Pancreas (tissue), 10 donors: ENCODE measurements at places on chromosomes 11 and 22. TPM values are rescaled to one million over a fixed set of nuclear protein-coding genes. Genes with fewer than 3 reads are reported as not detected.

GRCh38 chr11:13033760-13034533 is 24.8 kb downstream of the RASSF10 start:
- H3K27me3 ChIP-seq = no peaks in the 10 kb centered on the region
- H3K4me1 ChIP-seq = no peaks in the 10 kb centered on the region
- no peak for DNase-seq
- no peak overlapping the region for H3K4me3 ChIP-seq
- no peaks in the 10 kb centered on the region for H3K36me3 ChIP-seq

DNA sequence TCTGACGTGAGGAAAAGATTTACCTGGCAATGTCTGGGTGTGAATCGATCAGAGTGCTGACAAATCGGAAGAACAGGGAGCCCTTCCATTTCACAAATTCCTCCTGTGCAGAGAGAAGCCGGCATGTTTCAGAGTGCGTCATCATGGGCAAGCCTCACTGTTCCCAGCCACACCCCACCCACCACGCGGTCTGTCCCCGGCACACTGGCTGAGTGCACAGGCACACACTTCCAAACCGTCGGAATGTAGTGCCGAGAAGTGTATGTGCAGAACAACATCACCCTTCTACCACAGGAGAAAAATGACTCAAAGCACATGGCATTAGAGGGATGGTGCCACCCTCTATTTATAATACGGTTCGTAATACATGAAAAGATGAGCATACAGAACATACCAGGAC is 47.5 kb downstream of the NCAPD3 start:
- H3K27ac ChIP-seq = no peak overlapping the region
- no peaks in the 10 kb centered on the region for H3K27me3 ChIP-seq
- no peaks in the 10 kb centered on the region for H3K4me1 ChIP-seq

GRCh38 chr11:110141812-110142211 is 48.6 kb downstream of the ZC3H12C start:
- H3K4me1 ChIP-seq = no peaks in the 10 kb centered on the region
- no peaks in the 10 kb centered on the region for H3K27me3 ChIP-seq
- no peak for DNase-seq

- H3K27ac ChIP-seq = no peak overlapping the region
- no peaks in the 10 kb centered on the region for H3K4me1 ChIP-seq
- no peak overlapping the region for H3K4me3 ChIP-seq
- H3K27me3 ChIP-seq = no peaks in the 10 kb centered on the region
- peaks cover 12% of the 10 kb centered on the region for H3K36me3 ChIP-seq
- DNase-seq = no peak
Measured at GRCh38 chr11:2663915-2664314, 35.9 kb downstream of the KCNQ1OT1 start.

- no peaks in the 10 kb centered on the region for H3K27me3 ChIP-seq
- H3K4me1 ChIP-seq = no peaks in the 10 kb centered on the region
- no peak for DNase-seq
- no peak overlapping the region for H3K27ac ChIP-seq
- H3K4me3 ChIP-seq = no peak overlapping the region
Measured at GRCh38 chr11:122229481-122230384, 113.7 kb upstream of the BLID start.

DNA sequence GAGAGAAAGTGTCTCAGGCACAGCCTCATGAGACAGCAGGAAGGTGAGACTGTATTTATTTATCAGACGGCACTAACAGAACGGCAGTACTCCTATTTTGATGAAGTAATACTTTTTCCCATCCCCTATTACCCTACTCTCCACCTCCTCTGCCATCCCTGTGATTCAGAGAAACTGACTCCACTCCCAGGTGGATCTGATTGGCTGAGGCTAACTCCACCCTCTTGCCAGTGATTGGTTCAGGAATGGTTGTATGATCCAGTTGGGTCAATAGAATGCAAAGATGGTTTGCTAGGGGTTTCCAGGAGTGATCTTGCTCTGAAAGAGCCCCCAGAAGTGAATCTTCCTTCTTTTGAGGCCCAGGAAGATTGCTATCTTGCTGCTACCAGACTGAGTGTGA is 65.9 kb upstream of the RCN1 start:
- no peaks in the 10 kb centered on the region for H3K36me3 ChIP-seq
- H3K4me1 ChIP-seq = no peaks in the 10 kb centered on the region
- no peak for DNase-seq
- no peak overlapping the region for H3K4me3 ChIP-seq
- no peak overlapping the region for H3K27ac ChIP-seq

DNA sequence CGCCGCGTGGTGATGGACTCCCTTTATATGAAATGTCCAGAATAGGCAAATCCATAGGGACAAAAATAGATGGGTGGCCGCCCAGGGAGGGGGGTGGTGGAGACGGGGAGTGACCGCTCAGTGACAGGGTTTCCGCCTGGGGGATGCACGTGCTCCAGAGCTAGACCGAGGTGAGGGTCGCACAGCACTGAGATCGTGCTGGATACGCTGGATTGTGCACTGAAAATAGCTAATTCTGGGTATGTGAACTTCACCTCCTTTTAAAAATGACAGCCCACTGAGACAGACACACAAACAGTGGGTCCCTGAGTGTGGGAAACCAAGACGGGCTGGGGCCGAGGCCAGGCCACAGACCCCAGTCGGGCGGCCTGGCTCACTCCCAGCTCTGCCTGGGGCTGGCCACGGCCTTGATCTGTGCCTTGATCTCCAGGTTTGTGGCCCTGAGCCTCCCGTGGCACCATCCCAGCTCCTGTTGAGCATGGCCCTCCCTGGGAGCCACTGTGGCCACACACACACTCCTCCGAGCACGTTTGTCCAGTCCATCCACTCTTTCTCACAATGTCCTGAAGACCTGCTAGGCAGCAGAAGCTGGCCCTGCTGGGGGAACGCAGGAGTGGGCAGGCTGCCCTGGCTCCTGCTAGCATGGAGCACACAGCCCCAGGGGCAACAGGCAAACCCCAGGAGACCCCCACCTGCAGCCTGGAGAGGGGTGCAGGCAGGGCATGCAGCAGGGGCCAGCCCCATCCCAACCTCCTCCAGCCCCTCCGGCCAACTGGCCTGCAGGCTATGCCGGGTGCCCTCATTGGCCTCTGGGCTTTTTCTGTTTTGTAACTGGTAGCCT is 41.0 kb upstream of the TH start:
- no peaks in the 10 kb centered on the region for H3K27me3 ChIP-seq
- no peaks in the 10 kb centered on the region for H3K36me3 ChIP-seq
- peaks cover 12% of the 10 kb centered on the region for H3K4me1 ChIP-seq
- H3K27ac ChIP-seq = no peak overlapping the region
- DNase-seq = no peak

- peak overlapping the region; percentile 97 for H3K4me3 ChIP-seq
- no peak for DNase-seq
- H3K27ac ChIP-seq = peak overlapping the region; percentile 95
- peaks cover 3% of the 10 kb centered on the region for H3K4me1 ChIP-seq
Measured at GRCh38 chr11:33040033-33040861, 875 bp downstream of the TCP11L1 start.

GRCh38 chr11:125063429-125064043 is 431 bp downstream of the SLC37A2 start:
- no peaks in the 10 kb centered on the region for H3K36me3 ChIP-seq
- no peak for DNase-seq
- H3K27me3 ChIP-seq = no peaks in the 10 kb centered on the region
- peak overlapping the region; percentile 33 for H3K27ac ChIP-seq

GRCh38 chr11:64620381-64620971 is 29.5 kb downstream of the SLC22A12 start:
- no peaks in the 10 kb centered on the region for H3K27me3 ChIP-seq
- no peak overlapping the region for H3K4me3 ChIP-seq
- peaks cover 28% of the 10 kb centered on the region for H3K4me1 ChIP-seq
- no peaks in the 10 kb centered on the region for H3K36me3 ChIP-seq

- no peaks in the 10 kb centered on the region for H3K36me3 ChIP-seq
- peaks cover 25% of the 10 kb centered on the region for H3K4me1 ChIP-seq
- H3K27ac ChIP-seq = no peak overlapping the region
Measured at GRCh38 chr11:35040221-35040942, 98.6 kb upstream of the CD44 start.

DNA sequence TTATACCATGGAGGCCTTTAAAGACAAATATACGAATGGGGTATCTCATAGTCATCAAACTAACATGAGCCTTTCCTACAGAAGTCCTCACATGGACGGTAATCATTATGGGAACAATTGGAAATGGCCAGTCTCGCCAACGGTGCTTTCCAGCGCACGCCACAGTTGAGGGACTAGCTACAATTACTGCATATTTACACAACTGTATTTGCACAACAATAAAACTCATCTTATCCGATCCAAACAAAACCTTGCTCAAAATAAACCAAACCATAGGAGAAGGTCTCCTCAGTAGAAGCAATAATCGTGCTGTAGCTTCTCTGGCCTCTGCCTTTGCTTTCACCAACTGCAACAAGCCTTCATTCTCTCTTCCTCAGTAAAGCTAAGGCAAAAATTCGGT is 5.9 kb downstream of the CADM1 start:
- H3K4me1 ChIP-seq = peaks cover 9% of the 10 kb centered on the region
- H3K4me3 ChIP-seq = no peak overlapping the region
- no peaks in the 10 kb centered on the region for H3K36me3 ChIP-seq
- no peaks in the 10 kb centered on the region for H3K27me3 ChIP-seq
- DNase-seq = no peak

DNA sequence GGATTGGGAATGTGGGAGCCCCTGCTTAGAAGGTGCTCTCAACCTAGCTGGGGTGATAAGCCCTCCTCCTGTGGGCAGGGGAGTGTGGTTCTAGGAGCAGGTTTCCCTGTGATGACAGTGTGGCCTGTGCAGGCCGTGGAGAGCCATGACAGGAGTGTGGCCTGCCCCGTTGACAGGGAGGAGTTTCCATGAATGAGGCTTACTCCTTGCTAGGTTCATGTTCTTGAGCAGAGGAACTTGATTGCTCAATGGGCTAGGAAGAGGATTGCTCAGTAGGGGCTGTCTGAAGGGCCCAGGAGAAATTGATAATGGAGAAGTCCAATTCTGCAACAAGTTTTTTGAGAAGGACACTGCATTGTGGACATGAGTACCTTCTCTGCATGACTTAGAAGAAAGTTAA is 92.0 kb downstream of the PPP6R3 start:
- H3K27me3 ChIP-seq = no peaks in the 10 kb centered on the region
- peaks cover 4% of the 10 kb centered on the region for H3K36me3 ChIP-seq
- H3K4me3 ChIP-seq = no peak overlapping the region
- no peak for DNase-seq
- H3K27ac ChIP-seq = no peak overlapping the region

DNA sequence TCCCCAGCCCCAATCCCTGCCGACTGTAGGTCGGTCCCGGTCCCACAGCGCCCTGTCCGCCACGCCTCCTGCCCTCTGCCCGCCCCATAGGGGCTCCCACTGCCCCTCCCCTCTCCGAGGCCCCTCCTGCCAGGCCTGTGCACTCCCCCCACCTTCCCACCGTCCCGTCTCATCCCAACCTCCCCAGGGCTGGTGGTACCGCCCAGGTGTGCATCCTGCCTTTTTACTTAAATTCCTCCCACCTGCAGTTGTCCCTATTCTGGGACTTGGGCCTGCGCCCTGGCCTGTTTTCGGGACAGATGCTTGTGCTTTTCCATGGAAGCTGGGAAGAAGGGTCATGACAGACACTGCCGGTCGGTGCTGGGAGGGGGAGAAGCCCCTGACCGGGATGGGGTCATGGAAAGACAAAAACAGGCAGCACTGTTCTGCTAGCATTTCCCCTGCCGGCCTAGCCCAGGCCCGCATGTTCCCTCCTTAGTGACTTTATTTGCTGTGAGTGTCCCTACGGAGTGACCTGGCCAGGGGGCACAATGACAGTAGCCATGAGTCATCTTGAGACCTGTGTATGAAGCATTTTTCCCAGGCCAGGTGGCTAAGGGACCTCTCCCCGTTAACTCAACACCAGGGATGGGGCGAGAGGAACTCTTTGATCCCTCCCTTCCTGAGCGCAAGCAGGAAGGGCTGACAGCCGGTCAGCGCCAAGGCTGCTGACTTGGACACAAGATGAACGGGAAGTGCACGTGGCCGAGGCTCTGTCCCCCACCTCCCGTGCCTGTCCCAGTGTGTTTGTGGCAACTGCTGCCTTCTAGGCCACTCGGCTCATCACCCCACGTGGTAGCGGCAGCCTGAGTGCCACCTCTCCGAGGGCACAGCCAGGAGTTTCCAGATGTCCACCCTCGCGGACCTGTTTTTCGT is 7.1 kb downstream of the TBX1 start:
- H3K4me3 ChIP-seq = peak overlapping the region; percentile 18
- H3K4me1 ChIP-seq = no peaks in the 10 kb centered on the region
- peaks cover 4% of the 10 kb centered on the region for H3K27me3 ChIP-seq
- no peaks in the 10 kb centered on the region for H3K36me3 ChIP-seq
- no peak overlapping the region for H3K27ac ChIP-seq

DNA sequence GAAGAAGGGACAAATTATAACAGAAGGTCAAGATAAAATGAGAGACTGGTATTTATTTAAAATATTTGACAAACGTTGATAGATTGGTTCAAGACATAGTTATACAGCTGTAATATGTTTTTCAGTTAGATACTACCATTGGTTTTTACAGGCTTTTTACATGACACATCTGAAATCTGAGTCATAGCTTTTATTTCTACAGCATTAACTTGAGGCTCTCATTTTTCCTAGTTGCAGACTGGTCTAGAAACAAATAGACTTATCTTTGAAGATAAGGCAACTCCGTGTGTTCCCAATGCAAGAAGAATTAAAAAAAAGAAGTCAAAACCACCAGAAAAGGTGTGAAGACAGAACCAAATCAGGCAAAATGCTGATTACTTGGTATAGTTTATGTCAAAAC is 31.3 kb downstream of the CEP57 start:
- no peak overlapping the region for H3K27ac ChIP-seq
- H3K27me3 ChIP-seq = no peaks in the 10 kb centered on the region
- no peak for DNase-seq
- no peak overlapping the region for H3K4me3 ChIP-seq
- H3K36me3 ChIP-seq = peaks cover 16% of the 10 kb centered on the region

DNA sequence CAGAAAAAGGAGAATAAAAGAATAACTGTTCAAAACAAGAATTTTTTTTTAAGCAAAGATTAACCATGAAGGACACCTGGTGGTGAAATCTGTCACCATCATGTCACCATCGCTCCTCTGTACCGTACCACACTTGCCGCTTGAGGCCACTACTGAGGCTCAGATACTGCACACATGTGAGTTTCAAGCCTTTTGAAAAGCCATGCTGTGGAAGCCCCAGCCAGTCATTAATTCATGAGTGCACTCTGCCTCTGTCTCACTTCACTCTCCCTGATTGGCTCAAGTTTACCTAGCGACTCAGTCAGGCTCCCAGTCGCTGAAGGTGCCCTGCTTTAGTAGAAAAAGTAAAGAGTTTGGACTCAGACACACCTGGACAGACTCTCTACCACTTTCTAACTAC is 6.6 kb upstream of the MS4A12 start:
- peak; percentile 23 for DNase-seq
- H3K4me1 ChIP-seq = no peaks in the 10 kb centered on the region
- H3K36me3 ChIP-seq = no peaks in the 10 kb centered on the region
- H3K4me3 ChIP-seq = no peak overlapping the region

ENTHD1 gene
- 0.02 TPM for polyA plus RNA-seq

- no peak for DNase-seq
- no peaks in the 10 kb centered on the region for H3K27me3 ChIP-seq
- H3K4me3 ChIP-seq = no peak overlapping the region
- H3K4me1 ChIP-seq = no peaks in the 10 kb centered on the region
- H3K27ac ChIP-seq = no peak overlapping the region
- H3K36me3 ChIP-seq = no peaks in the 10 kb centered on the region
Measured at GRCh38 chr11:25771605-25772004, 560.3 kb upstream of the ANO3 start.
